ENCODE measurements at places on chromosomes 2 and 18. TPM values are rescaled to one million over a fixed set of nuclear protein-coding genes. Genes with fewer than 3 reads are reported as not detected.

The TMEM182 gene
- total RNA-seq: not detected

The SERPINB13 gene
- not detected for total RNA-seq

The CCNT2 gene
- 18.1 TPM for total RNA-seq

The CYRIA gene
- total RNA-seq: 5.6 TPM

The EPG5 gene
- 14.6 TPM for total RNA-seq

The CXCR1 gene
- not detected for total RNA-seq

The RIT2 gene
- not detected for total RNA-seq

The ARID5A gene
- total RNA-seq: 7.8 TPM

The DAW1 gene
- total RNA-seq: not detected

The IL36A gene
- total RNA-seq: 2.0 TPM
